ENCODE measurements at places on chromosomes 13 and 19. TPM values are rescaled to one million over a fixed set of nuclear protein-coding genes. Genes with fewer than 3 reads are reported as not detected.
A peak's percentile ranks its signal among the peaks of the same experiment; 100 is the strongest.

GRCh38 chr13:27273658-27274425, 3.2 kb downstream of the RASL11A start:
- DNase-seq: no peak

DNA sequence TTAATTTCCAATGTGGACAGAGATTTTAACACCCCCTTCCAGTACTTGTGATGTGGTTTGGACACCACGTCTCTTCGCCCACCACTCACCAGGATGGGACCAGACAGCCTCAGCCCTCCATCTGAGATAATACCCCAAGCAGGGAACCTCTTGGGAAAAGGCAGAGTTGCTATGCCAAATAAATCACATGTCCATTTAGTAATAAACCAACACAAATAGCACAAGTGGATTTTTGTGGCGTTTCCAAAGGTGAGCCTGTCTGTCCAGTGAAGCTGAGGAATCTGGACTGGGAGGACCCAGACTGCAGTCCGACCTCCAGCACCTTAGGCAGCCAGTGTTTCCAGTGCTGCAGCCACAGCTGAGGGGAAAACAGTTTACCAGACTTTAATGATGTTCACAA, 34.1 kb upstream of the GAS6 start:
- DNase-seq: no peak

DNA sequence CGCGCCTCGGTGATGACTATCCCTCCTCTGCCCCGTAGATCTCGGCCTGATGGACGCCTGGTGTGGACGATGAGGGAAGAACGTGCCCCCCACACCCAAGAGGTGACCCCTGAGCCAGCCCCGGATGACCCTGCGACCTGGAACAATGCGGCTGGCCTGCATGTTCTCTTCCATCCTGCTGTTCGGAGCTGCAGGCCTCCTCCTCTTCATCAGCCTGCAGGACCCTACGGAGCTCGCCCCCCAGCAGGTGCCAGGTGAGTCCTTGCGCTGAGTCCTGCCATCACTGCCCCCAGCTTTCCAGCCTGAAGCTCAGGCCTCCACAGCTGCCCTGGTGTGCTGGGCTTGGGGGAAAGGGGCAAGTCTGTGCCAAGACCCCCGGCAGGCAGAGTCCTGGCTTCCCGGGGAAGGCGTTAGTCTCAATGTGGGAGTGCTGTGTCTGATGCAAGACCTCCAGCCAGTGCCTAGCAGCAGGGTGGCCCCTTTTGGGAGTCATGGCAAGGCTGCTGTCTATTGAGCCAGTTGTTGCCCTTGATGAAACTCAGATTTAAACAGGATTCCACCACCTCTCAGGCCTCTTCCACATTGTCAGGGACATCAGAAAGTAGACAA, 67.5 kb downstream of the CHST8 start:
- peak; percentile 9 for DNase-seq

TMEM150B gene
- total RNA-seq: not detected

GRCh38 chr19:53538378-53539109, 599 bp downstream of the ZNF331 start:
- no peak for DNase-seq

DNA sequence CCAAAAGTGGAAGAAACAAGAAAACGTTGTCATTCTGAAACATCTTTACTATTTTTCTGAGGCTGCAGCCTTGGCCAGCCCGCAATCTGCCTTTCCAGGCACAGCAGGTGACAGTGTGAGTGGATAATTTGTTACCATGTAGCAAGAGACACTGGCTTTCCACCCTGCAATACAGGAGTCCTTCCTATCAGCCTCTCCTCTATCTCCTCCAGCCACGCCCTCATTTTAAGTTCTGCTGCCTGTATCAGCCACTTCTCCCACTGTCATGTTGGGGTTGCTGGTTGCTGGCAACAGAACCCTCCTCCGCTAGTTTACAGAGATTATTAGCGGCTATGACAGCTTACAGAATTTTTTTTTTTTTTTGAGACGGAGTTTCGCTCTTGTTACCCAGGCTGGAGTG, 7.7 kb upstream of the LGALS7 start:
- no peak for DNase-seq

DNA sequence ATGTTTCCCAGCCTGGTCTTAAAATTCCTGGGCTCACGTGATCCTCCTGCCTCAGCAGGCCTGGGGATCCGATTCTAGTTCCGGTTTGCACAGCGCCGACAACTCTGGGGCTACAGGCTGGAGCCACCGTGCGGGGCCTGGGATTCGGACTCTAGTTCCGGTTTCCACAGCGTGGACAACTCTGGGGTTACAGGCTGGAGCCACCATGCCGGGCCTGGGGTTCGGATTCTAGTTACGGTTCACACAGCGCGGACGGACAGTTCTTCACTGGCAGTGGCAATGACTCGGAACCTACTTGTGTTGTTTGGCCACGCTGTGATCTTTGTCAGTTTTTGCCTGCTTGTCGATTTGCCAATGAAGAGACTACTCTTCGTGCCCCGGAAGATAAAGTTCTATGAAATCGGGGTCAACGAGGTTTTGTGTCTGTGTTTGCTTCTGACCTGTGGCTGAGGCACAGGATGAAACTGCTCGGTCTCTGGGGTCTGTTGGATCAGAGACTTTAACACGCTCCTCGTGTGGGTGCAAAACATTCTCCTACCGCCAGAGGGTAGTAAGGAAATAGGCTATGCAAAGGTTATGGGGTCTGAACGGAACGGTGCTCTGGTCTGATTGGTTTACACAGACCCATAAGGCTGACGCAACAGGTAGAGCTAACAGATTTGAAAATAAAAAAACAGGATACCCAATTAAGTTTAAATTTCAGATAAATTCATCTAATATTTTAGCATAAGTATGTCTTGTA, 12.1 kb upstream of the ZSCAN1 start:
- DNase-seq: peak; percentile 61

DNA sequence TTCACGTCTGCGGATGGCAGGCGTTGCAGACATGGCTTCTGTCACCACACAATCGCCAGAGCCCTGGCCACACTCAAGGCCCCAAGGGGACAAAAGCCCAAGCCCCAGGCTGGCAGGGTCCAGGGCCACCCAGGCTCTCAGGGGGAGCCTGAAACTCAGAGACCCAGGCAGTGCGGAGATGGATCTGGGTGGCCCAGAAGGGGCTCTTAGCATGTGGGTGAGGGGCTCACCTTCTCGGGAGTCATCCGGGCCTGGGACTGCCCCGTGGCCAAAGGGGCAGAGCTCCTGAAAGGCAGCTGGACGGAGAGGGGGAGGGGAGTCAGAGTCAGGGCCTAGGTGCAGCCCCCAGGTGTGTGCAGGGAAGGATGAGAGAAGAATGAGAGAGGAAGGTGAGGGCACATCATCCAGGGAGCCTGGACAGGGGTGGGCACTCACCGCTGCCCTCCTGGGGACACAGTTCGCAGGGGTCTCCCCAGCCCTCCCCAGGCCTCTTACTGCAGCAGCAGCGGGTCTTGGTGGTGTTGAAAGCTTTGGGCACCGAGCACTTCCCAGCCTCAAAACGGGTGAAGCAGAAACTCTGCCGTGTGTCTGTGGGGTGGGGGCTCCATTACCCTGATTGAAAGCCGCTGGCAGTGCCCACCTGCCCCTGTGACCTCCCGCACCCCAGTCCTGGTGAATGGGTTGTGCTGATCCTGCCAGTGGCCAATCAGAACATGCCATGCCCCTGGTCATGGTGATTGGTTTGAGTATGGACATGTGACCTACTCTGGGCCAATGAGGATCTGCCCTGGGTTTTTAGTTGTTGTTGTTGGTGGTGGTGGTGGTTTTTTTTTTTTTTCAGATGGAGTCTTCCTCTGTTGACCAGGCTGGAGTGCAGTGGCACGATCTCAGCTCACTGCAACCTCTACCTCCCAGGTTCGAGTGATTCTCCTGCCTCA, 37.4 kb downstream of the CCL25 start:
- DNase-seq: no peak

CFD gene
- 233 TPM for total RNA-seq

CLEC17A gene
- not detected for total RNA-seq

OVOL3 gene
- not detected for total RNA-seq

- DNase-seq: no peak
Observed at GRCh38 chr13:84844473-84844872, 954.7 kb downstream of the SLITRK6 start.
